Choroid plexus epithelial cell (primary cell): ENCODE measurements at places on chromosomes 11 and 22.

DNA sequence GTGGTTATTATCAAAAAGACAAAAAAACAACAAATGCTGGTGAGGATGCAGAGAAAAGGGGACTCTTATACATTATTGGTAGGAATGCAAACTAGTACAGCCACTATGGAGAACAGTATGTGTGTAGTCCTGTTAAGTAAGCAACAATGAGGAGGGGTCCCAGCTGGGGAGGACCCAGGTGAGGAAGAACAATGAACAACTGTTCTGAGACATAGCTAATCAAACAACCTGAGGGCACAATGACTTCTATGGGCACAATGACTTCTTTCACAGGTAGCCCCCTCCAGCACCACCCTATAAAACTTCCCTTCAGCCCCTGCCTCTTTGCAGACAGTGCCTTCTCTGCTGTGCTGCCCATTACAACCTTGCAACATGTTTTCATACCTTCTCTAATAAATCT lies 5.6 kb downstream of the JAML start:
- no peak for DNase-seq

DNA sequence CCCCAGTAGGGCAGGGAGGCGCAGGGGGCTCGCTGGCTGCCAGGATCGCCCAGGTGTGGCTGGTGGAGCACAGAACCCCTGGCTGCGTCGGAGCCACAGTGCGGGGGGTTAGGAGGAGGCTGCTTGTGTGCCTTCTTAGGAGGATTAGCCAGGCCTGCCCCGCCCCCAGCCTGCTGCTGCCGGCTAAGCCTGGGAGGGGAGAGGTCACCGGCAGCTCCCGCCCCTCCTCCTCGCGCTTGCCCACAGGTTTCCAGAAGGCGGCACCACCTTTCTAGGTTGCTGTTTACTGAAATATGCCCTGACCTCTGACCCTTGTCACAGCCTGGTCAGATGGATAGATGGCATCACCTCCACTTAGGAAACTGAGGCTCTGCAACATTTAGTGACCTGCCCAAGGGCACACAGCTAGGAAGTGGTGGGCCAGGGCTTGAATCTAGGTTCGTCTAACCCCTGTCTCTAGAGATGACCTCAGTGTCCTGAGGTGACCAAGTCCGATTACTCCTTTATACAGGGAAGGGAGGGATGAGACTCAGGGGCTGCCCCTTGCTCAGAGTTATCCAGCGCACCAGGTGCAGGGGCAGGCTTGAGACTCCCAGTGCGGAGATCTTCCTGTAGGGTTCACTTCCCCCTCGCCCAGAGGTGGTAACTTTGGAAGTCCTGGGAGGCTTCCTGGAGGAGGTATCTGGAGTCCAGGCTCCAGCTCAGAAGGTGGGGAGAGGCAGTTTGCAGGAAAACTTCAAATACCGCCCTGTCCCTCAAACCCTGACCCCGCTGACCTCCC lies 44.0 kb downstream of the MYO7A start:
- no peak for DNase-seq

- DNase-seq = no peak
Observed at GRCh38 chr11:125375146-125375545, 120.9 kb downstream of the FEZ1 start.

DNA sequence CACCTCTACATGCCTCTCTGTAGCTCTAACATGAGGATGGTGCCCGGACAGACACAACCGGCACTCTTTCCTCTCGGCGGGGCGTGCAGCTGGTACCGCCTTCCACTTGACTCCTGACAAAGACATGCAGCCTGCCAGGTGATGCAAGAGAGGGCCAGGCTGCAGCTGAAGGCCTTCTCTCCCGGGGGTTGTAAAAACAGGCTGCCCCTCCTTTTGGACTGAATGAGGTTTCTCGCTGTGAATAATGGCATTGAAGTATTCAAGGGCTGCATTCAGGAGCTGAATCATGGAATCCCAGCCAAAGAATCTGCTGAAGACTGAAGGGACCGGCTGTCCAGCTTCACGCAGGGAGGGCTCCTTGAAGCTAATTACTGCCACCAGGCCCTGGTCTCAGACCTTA lies 110.9 kb downstream of the GALNT18 start:
- no peak for DNase-seq

GRCh38 chr11:27471589-27472397 lies 797 bp downstream of the LGR4 start:
- DNase-seq = peak; percentile 26

GRCh38 chr11:70368961-70369360 lies 29.4 kb upstream of the CTTN start:
- no peak for DNase-seq

GRCh38 chr11:132032555-132032954 lies 662.1 kb downstream of the NTM start:
- DNase-seq = peak; percentile 77

- DNase-seq = peak; percentile 79
Observed at GRCh38 chr22:42862045-42862734, 5.1 kb upstream of the ARFGAP3 start.

DNA sequence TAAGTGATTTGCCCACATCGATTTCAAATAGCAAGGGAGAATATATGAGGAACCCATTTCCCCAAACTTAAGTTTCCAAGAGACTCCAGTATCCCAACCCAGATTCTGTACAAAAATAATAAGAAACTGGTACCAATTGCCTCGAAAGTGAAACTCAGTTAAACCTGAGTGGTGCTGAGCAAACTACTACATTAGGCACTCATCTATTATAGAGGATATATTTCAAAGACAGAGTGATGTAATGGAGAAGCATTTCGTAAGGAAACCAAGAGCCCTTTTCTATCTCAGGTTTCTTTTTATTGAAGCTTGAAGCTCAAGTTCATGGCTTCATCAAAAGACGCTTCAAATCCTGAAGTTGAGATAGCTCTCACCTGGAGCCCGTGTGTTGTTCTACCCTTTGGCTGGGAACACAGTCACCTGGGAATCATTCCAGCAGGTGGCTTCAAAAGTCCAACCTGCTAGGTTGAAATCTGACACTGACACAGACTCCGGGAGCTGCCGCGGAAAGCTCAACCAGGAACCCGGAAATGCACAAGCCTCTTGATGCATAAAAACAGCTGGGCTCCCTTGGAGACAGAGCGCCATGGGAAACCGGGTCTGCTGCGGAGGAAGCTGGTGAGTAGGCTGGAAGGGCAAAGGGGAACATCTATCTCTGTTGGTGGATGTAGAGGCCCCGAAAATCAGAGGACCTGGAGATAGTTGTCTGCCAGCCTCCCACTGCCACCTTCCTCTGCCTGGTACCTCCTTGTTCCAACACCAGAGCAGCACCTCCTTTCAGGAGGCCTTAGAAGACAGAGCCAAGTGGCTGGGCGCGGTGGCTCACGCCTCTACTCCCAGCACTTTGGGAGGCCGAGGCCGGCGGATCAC lies at the start of gene C11orf52:
Gene C11orf52, plus strand, starts transcription at position 524 of the 867 bp plus-strand sequence. Its CDS starts 60 bp downstream, at position 584.
- DNase-seq = peak; percentile 76

- DNase-seq = no peak
Observed at GRCh38 chr11:119982517-119983239, 155.2 kb downstream of the TRIM29 start.

DNA sequence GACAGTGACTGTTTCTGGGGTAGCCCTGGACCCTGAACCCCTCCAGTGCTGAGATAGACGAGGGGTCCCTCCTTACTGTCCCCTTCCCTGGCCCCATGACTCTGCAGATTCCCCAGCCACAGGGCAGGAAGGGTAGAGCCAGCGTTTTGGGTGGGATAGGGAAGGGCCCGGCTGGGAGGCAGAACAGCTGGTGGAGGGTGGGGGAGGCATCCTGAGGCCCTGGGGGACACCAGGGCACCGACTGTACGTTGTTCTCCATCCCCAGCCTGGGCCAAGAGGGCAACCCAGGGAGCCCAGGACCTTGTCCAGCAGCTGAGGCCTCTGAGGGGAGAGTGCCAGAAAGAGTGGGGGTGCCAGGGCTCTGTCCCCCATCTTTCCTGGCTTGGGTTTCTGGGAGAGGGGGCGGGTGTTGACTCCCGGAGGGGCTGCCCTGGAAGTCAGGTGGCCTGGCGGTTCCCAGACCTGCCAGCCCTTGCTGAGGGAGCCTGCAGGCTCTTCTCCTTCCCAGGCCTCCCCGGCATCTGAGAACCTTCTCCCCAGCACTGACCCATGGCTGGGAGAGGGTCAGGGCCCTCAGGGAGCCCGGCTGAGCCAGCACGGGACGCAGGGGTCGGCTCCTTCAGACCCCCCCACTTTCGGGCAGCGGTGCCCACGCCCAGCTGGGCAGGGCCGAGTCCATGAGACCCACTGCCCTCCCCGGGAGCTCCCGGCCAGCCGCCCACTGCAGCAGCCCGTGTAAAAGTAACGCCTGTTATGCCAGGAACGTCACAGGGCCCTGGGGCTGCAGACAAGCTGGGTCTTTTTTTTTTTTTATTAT lies 30.3 kb downstream of the IGF2 start:
- DNase-seq = no peak

DNA sequence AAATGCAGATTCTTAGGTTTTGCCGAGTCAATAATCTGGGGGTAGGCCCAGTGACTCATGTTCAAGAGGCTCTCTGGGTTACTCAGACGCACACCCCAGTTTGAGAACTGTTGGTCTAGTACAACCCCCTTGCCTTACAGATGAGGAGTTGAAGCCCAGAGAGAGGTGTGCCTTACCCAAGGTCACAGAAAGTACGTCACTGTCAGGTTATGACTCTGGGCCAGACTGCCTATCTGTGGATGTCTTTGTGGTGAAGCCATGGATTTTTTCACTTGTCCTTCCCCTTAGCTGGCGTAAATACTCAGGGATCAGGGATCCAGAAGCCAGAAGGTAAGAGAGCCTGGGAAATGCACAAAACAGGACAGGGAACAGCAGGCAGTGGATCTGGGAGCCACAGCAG lies 25.2 kb upstream of the NECTIN1 start:
- no peak for DNase-seq

DNA sequence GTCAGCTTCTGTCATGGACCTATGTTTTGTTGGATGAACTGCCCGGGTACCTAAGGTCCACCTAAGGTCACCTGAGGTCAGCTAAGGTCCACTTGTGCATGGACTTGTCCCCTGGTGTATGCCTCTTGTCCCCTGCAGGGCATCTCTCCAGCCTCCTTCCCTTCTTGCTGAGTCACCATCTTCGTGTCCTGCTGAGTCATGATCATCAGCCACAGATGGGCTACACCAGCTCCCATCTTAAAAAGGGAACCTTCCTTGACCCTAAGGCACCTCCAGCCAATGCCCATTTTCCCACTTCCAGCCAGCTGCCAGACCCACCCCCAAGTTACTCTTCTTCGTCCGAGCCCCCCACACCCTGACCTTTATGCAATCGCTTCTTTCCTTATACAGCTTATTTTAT lies 544.9 kb downstream of the TBC1D22A start:
- peak; percentile 31 for DNase-seq

DNA sequence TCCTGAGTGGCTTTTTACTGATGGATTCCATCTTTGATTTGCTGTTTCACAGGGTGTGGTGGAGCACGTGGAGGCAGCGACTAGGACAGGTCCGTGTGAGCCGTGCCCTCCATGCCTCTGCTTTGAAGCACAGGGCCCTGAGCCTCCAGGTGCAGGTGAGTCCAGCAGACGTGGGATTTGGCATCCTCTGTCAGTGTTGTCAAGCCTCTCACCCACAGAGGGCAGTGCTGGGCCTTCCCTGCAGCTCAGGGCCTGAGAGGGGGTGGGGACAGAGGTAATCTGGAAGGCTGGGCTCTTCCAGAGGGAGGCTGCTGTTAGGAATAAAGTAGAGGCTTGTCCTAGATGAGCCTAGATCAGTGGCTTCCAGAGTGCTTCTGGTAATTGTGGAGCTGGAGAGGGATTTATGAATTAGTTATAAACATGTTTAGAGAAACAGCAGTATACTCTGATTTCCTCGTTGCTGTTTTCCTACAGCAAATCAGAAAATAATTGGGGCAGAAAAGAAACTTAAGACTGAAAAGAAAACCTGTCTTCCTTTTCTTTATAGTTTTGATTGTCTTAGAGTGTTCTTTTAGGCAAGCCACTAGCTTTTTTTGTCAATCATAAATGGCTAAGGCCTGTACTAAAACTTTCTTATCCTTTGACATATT lies 65.0 kb downstream of the SFI1 start:
- peak; percentile 93 for DNase-seq

DNA sequence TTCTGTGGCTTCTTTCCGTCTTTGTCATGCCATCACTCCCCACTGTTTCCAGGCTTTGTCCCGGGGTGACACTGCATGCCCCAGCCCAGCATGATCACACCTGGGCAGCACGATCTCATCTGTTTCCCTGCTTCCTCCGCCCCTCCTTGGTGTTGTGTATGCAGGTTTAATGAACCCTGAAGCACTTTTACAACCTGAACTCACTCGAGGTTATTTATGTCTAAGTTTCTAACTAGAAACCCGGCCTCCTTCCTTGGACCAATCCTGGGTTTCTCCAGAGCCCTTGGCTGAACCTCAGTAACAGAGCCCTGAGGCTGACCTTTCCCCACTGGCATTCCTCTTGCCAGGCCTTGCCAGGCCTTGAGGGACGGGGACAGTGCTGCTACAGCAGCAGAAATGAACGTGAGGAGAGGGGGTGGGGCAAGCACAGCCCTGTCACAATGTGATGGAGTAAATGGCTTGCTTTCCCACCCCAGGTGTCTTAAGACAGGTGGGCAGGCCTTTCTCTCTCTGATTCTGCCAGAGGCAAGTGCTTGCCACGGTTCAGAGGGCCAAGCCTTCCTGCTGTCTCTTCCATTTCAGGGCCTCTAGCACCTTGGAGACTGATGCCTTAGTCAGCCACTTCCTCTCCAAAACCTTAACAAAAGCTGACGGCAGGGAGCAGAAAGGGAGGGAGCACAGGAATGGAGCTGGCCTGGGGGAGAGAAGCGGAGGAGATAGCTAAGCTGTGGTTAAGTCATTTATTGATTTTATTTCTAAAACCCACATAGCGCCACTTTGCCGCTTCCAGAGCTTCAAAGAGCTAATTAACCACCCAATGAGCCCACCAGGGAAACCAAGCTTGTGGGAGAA lies 3.1 kb upstream of the PYGM start:
- peak; percentile 85 for DNase-seq

GRCh38 chr11:68946416-68947090 lies 34.2 kb downstream of the MRGPRD start:
- DNase-seq = peak; percentile 89

GRCh38 chr22:26835023-26835422 lies 177.6 kb downstream of the MIAT start:
- no peak for DNase-seq

GRCh38 chr22:21741790-21742189 lies 6.2 kb upstream of the YPEL1 start:
- DNase-seq = no peak

- no peak for DNase-seq
Observed at GRCh38 chr11:17855531-17856290, 121.1 kb downstream of the KCNC1 start.

GRCh38 chr11:45815747-45816146 lies 10.8 kb downstream of the SLC35C1 start:
- DNase-seq = peak; percentile 55

- DNase-seq = peak; percentile 21
Observed at GRCh38 chr11:100525635-100526034, 161.5 kb upstream of the ARHGAP42 start.

- no peak for DNase-seq
Observed at GRCh38 chr11:77100166-77101042, 2.2 kb upstream of the OMP start.

- DNase-seq = peak; percentile 35
Observed at GRCh38 chr11:30710221-30710620, 124.1 kb upstream of the MPPED2 start.

GRCh38 chr22:23225724-23226496 lies 45.6 kb downstream of the BCR start:
- DNase-seq = peak; percentile 51
